ENCODE measurements at places on chromosomes 13 and 19.

- no peak for DNase-seq
Observed at GRCh38 chr13:103537616-103538015, 471.4 kb upstream of the SLC10A2 start.

DNA sequence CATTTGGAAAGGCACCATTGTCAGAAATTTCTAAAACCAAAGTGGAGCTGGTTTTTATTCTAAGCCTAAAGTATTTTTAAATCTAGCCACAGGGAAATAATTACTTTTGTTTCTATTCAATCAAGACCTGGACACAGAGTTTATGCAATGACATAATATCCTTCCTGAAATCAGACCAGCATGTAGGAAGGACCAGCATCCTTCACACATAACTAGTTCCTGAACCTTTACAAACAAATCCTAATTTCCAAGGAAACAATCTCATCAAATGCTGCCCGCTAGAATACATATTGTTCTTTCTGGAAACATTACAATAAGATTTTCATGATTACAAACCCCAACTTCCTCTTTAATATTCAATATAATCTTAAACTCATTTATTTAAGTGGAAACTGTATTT, 1.5 kb downstream of the STARD13 start:
- no peak for DNase-seq

DNA sequence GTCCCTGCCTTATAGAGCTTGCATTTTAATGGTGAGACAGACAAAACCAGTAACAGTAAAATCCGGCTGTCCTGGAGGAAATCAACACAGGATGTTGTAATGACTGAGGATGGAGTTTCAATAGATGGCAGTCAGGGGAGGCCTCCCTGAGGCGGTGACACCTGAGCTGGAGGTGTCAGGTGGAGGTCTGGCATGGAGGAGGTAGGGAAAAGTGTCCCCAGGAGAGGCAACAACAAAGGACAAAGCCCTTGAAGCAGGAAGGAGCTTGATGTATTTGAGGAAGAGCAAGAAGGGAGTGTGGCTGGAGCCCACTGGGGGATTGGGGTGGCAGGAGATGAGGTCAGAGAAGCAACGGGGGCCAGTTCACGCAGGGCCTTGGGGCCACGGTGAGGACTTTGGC, 7.8 kb downstream of the GRIN2D start:
- no peak for DNase-seq

- no peak for DNase-seq
Observed at GRCh38 chr19:58492265-58492664, 16.1 kb downstream of the ZNF446 start.

GRCh38 chr13:64528838-64529237, 2701.3 kb downstream of the PCDH9 start:
- DNase-seq: no peak

- DNase-seq: no peak
Observed at GRCh38 chr13:92590503-92590908, 636.1 kb upstream of the GPC6 start.

GRCh38 chr19:7953060-7953459, 9.6 kb upstream of the TIMM44 start:
- DNase-seq: no peak

DNA sequence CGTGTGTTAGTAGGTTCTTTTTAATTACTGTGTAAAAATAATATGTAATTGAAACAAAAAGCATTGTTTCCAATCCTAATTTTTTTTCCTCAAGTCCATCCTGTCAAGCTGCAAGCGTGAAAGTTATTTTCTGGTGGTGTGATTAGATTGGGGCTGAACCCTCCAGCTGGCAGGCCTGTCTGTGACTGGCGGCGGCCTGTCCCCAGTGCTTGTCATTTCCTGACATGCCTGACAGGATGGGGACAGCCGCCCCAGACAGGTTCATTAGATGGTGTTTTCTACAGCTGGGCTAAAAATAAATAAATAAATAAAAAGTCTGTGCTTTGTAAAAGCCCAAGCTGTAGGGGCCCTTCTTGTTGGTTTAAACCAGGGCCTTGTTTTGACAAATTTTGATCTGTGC, 53.7 kb upstream of the MAB21L1 start:
- no peak for DNase-seq

DNA sequence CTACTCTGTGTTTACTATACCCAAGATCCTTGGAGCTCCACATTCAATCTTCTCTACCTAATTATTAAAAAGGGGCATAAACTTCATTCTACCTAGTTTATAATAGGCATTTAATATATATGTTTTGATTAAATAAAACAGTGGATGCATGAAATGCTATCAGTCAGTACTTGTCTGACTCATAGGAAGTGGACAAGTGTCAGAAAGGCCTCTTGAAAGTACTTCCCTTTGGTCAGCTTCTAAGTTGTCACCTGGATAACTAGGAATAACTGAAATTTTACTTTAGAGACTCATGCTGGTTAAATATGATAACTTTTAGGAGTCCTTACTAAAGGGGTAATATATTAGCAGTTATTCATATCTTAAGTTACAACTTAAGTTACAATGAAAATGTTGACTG, 329.8 kb downstream of the KLF5 start:
- no peak for DNase-seq

- no peak for DNase-seq
Observed at GRCh38 chr19:40928850-40929249, 46.8 kb upstream of the CYP2A7 start.

DNA sequence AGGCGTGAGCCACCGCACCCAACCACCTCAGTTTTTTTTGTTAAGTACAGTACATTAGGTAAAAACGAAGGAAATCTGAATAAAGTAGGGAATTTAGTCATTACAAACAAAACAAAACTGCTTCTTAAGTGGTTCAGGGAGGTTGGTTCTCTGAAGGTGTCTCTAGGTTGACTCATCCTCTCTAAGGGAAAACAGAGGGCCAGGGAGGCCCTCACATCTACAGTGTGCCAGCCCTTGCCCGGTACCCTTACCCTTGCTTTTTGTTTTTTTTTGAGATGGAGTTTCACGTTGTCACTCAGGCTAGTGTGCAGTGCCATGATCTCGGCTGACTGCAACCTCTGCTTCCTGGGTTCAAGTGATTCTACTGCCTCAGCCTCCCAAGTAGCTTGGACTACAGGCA, 17.2 kb upstream of the JUND start:
- no peak for DNase-seq

DNA sequence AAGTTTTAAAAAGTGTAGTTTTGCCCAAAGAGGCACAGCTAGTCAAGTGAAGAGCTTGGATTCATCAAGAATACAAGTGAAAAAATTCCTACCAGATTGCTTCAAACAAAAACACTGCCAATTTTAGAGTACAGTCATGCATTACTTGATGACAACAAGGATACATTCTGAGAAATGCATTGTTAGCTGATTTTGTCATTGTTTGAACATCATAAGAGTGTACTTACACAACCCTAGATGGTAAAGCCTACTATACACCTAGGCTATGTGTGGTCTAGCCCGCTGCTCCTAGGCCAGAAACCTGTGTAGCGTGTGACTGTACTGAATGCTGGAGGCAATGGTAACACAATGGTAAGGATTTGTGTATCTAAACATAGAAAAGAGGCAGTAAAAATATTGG, 41.1 kb downstream of the TMTC4 start:
- no peak for DNase-seq

- DNase-seq: no peak
Observed at GRCh38 chr13:19670147-19670546, 36.7 kb downstream of the MPHOSPH8 start.

DNA sequence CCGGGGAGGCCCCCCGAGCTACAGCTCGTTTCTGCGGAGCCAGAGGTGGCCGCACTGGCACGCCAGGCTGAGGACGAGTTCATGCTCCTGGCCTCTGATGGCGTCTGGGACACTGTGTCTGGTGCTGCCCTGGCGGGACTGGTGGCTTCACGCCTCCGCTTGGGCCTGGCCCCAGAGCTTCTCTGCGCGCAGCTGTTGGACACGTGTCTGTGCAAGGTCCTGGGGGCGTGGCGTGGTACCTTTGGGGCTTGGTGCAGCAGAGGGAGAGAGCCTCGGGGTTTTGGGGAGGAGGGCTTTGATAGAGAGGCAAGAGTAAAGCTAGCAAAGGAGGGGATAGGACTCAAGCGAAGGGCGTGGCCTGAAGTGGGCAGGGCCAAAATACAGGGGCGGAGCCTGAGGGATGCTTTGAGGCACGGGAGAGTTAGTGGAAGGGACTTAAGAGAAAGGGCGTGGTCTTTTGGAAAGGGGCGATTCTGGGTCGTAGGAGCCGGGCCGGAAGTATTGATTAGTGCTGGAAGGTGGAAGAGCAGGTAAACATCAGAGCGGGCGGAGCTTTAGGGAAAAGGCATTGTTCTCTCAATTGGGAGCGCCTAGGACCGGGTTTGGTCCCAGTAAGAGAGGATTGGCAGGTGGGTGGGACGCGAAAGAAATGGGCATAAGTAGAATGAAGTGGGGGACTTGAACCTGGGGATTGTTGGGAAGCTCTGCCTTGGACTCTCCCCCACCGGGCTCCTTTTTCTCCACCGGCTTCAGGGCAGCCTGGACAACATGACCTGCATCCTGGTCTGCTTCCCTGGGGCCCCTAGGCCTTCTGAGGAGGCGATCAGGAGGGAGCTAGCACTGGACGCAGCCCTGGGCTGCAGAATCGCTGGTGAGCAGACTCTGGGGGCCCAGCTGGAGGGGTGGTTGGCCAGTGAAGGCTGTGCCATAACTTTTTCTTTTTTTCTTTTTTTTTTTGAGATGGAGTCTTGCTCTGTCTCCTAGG, 1.2 kb downstream of the PPM1N start:
- DNase-seq: peak; percentile 36

DNA sequence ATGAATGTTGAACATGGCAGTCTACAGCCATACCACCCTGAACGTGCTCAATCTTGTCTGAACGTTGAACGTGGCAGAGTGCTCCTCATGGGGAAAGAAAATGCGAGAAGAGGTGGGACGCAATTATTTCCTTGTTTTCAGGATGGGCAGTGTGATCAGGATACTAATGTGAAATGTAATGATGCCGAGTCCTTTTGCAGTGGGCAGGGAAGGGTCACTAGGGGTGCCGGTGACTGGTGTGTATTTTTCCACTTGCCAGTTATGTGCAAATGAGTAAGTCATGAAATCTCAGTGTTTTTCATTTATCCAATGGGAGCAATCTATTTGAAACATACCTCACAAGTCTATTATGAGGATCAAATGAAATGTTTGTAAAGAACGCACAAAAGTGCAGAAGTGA, 84.8 kb downstream of the LNX2 start:
- no peak for DNase-seq

GRCh38 chr19:10339380-10339960, at the start of gene ICAM3:
Gene ICAM3 (minus strand): TSS chr19:10339624. CDS start chr19:10339614, 10 bp downstream.
- peak; percentile 49 for DNase-seq

- DNase-seq: no peak
Observed at GRCh38 chr19:35655600-35655999, 7.5 kb downstream of the COX6B1 start.

DNA sequence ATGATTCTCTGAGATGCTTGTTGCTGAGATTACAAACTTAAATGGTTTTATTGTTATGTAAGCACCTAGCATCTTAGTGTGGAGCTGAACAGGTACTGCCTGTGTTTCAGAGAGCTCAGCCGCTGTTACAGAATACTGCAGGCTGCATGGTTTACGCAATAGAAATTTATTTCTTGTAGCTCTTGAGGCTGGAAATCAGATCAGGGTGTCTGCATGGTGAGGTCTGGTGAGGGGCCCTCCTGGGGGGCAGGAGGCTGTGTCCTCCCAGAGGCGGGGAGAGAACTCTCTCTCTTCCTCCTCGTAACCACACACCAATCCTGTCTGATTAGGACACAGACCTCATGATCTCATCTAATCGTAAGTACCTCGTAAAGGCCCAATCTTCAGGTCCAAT, 13.1 kb downstream of the ATP11A start:
- no peak for DNase-seq

DNA sequence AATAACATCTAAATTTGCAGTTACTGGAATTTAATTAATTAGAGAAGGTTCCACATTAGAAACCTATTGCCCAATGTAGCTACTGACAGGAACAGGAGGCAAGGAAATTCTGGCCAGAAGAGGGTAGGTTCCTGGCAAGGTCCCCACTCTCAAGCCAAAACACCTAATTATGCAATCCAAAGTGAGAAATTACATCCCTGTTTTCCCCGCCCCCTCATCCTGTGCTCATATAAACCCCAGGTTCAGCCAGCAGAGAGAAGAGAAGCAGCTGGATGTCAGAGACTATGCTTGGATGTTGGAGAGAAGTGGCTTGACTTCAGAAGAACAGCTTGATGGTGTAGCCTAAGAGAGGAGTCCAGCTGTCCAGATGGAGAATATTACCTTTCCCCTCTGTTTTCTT, 951.3 kb upstream of the PRR20A start:
- no peak for DNase-seq

GRCh38 chr19:15575406-15575805, 39.6 kb upstream of the CYP4F8 start:
- DNase-seq: no peak

DNA sequence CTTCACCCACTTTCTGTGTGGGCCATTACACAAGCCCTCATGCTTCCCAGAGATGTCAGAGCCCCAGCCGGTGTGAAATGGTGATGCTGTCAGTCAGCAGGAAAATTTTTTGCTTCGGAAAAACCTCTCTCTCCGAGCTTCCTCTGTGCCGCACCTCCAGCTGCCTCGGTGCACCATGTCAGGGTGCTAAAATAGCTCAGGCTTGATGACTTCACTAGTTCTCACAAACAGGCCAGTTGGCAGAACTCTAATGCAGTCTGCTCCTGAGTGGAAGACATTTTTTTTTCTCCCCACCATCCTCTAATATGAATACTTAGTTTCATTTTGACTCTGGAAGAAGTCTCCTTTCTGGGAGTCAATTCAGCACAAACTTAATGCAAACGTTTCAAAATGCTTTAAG, 71.3 kb downstream of the KLF12 start:
- peak; percentile 1 for DNase-seq

DNA sequence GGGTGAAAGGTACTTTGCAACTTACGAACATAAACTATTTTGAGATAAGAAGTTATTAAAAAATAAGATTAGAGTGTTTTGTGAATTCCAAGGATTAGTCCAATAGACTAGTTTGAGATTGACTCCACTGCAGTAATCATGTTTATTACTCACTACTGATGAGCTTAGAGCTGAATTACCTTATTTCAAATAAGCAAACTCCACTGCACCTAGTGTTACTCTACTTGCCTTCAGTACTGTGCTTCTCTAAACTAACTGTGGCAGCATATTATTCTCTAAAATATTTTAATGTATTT, 111.7 kb downstream of the MIPEP start:
- DNase-seq: no peak

DNA sequence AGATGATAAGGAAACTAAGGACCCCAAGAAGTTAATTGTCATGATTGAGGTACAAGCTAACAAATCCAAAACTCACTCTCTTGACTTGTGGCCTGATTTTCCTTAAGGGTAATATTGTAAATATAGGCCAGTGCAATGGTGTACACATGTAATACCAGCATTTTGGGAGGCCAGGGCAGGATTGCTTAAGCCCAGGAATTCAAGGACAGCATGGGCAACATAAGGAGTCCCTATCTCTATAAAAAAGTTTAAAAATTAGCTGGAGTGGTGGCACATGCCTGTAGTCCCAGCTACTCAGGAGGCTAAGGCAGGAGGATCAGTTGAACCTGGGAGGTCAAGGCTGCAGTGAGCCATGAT, 28.7 kb upstream of the GARRE1 start:
- no peak for DNase-seq

- DNase-seq: no peak
Observed at GRCh38 chr13:59337070-59337469, 826.7 kb downstream of the DIAPH3 start.

All from central memory CD4-positive, alpha-beta T cell (primary cell).